Naive thymus-derived CD8-positive, alpha-beta T cell (primary cell): ENCODE measurements at places on chromosomes 1 and 21. TPM values are rescaled to one million over a fixed set of nuclear protein-coding genes. Genes with fewer than 3 reads are reported as not detected.

GRCh38 chr1:205339197-205339702, 17.5 kb downstream of the KLHDC8A start:
- DNase-seq: no peak

Gene LRRC39
- polyA plus RNA-seq: 0.08 TPM

DNA sequence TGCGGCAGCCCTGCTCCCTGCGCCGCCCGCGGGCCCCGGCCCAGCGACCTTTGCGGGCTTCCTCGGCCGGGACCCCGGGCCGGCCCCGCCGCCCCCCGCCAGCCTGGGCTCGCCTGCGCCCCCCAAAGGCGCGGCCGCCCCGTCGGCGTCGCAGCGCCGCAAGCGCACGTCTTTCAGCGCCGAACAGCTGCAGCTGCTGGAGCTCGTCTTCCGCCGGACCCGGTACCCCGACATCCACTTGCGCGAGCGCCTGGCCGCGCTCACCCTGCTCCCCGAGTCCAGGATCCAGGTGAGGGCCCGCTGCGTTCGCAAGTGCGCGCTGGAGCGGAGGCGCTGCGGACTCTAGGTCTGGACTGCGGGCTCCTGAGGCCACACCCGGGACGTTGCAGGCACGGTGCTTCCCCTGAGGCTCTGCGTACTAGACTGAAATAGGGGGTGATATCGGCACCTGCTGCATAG, 351 bp downstream of the MIXL1 start:
- peak; percentile 34 for DNase-seq

DNA sequence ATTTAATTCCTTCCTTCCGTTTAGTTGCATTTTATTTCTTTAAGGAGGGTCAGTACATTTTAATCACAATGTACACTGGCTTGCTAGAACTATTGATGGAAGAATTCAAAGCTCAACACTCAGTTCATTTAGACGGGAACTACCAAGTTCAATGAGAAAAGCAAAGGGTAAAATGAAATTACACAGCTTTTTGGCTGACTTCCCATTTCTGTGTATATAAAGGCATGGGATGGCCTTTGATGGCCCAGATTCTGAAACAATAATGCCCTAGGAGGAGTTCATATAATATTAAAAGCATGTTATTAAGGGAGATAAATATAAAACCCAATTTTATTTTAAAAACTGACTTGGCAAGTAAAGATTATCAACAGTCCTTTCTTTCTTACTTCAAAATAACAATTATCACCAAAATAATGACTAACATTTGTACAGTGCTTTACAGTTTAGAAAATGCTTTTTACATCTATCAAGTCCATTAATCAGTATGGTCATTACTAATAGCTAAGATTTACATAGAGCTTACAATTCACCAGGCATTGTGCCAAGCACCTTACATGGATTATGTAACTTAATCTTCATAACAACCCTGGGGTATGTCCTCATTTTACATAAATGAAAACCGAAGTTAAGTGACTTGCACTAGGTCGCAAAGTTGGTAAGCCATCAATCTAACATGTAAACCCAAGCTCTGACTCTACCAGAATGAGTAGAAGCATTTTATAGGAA, 402.4 kb downstream of the OMA1 start:
- DNase-seq: no peak

DNA sequence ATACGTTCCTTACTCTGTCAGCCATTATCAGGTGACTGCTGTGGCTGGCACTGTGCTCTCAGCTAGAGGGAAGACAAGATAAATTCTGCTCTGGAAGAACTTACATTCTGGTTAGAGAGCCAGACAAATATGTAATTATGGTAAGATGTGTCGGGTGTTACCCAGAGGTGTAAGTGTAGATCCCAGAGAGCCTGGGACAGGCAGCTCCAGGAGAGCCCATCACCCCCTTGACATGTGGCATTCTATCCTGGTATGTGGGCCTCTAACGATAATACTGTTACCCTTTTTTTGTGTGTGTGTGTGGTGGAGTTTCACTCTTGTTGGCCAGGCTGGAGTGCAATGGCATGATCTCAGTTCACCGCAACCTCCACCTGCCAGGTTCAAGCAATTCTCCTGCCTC, 19.0 kb downstream of the TRNAU1AP start:
- DNase-seq: no peak

Gene ERMAP
- 2.7 TPM for polyA plus RNA-seq

Gene KIF26B
- not detected for polyA plus RNA-seq

DNA sequence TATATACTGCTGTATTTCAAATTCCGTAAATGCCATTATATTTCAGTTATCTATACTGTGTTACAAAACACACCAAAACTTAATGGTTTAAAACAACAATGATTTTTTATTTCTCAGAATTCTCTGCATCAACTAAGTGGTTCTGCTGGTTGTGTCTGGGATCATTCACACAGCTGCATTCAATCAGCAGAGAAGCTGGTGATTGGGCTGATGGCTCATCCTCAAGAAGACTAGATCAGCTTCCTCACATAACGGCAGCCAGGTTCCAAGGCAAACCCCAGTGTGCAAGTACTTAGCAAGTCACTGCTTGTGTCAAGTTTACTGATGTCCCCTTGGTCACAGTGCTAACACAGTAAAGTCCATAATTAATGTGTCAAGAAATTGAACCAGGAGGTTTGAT, 86.3 kb upstream of the VANGL1 start:
- DNase-seq: no peak

Gene KCNA3
- 67.9 TPM for polyA plus RNA-seq

- no peak for DNase-seq
Measured at GRCh38 chr1:101203820-101204540, 32.8 kb upstream of the S1PR1 start.

Gene CD34
- not detected for polyA plus RNA-seq

- no peak for DNase-seq
Measured at GRCh38 chr1:217134857-217135568, 411.8 kb upstream of the ESRRG start.

- DNase-seq: no peak
Measured at GRCh38 chr1:70084314-70084915, 121.0 kb downstream of the LRRC40 start.

Gene OR2T2
- polyA plus RNA-seq: not detected

- no peak for DNase-seq
Measured at GRCh38 chr1:195903203-195903602, 705.0 kb downstream of the KCNT2 start.

GRCh38 chr1:47686731-47687630, 249.1 kb downstream of the FOXD2 start:
- DNase-seq: no peak

Gene IFNLR1
- 0.77 TPM for polyA plus RNA-seq

DNA sequence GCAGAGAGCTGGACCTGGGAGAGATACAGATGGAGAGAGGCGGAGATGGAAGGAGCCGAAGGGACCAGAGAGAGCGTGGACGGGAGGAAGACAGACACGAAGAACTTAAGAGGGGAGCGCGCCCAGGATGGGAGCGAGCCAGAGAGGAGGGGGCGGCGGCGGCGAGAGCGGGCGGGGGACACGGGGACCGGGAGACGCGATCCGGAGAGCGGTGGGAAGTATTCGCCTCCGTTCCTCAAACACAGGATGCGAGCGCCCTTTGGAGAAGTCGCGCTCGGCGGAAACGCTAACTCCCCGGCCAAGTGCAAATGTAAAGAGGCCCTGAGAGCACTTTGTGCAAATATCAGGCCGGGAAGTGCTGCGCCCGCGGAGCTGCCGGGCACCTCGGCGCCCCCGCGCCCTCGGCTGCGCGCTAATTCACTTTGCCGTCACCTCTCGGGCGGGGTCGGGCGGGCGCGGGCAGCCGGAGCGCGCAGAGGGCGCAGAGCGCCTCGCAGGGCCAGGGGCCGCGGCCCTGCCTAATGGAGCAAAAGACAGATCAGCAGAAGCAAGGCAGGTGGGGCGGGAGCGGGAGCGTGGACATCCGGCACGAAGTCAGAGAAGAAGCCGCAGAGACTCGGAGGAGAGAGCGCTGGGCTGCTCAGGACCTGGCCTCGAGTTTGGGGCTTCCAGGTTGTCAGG, 281.2 kb downstream of the RRAGC start:
- DNase-seq: no peak

Gene IBA57
- 3.4 TPM for polyA plus RNA-seq

GRCh38 chr1:197178998-197179397, 32.5 kb upstream of the ASPM start:
- no peak for DNase-seq

DNA sequence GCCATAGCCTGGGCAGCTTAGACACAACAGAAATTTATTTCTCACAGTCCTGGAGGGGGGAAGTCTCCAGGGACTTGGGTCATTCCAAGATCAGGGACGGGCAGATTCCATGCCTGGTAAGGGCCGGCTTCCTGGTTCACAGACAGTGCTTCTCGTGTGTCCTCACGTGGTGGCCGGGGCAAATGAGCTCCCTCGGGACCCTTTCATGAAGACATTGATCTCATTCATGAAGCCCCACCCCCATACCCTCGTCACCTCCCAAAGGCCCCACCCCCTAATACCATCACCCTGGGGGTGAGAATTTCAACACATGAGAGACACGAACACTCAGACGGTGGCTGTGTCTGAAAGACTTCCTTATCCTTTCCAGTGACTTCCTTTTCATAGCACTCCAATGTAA, 51.5 kb downstream of the ACOT7 start:
- no peak for DNase-seq

Gene CD53
- 909 TPM for polyA plus RNA-seq

DNA sequence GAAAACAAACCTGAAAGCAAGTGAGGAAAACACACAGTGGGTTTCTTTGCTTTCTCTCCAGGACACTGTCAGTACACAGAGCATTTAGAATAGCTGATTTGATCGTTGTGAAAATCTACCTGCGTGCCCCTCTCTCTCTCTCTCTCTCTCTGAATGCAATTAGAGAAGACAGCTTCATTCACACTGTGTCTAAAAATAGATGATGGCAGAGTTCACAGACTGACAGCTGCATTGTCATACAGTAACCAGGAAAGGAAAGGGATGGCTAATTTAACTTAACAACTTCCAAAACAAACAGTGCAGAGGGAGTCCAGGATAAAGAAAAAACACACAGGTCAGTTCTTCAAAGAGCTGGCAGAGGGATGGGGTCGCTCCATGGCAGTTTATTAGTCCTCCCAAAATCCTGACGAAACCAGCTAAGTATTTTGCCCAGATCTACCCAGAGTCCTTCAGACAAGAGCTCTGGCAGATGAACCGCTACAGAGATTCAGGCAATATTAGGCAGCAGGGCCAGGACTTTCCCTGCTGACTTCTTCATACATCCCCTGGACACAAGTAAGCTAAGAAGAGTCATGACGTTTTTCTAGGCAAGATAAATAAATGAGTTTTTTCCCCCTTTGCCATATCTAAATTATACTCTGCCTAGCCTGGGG, 58.9 kb downstream of the WLS start:
- DNase-seq: no peak

Gene CLCA1
- polyA plus RNA-seq: not detected

- DNase-seq: no peak
Measured at GRCh38 chr1:154436433-154436832, 31.3 kb downstream of the IL6R start.
